ENCODE measurements at places on chromosomes 1 and 21.

GRCh38 chr1:154176337-154176736 lies 15.6 kb downstream of the TPM3 start:
- DNase-seq: no peak

DNA sequence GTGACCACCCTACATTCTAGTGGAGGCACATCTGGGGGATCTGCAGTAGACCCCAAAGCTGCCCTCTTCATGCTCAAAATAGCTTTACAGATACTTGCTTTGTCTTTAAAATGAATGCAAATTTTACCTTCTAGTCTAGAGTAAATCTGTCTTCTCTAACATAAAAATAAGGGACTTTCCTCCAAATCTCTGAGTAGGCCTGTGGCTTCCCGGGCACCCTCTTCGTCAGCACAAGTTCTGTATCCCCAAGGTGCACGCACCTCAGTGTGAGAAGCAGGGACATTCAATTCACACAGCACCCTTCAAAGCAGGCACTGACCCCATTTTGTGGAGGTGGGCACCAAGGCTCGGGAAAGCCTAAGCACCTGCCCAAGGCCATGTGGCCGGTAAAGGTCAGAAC lies 19.0 kb downstream of the MEF2D start:
- DNase-seq: no peak

DNA sequence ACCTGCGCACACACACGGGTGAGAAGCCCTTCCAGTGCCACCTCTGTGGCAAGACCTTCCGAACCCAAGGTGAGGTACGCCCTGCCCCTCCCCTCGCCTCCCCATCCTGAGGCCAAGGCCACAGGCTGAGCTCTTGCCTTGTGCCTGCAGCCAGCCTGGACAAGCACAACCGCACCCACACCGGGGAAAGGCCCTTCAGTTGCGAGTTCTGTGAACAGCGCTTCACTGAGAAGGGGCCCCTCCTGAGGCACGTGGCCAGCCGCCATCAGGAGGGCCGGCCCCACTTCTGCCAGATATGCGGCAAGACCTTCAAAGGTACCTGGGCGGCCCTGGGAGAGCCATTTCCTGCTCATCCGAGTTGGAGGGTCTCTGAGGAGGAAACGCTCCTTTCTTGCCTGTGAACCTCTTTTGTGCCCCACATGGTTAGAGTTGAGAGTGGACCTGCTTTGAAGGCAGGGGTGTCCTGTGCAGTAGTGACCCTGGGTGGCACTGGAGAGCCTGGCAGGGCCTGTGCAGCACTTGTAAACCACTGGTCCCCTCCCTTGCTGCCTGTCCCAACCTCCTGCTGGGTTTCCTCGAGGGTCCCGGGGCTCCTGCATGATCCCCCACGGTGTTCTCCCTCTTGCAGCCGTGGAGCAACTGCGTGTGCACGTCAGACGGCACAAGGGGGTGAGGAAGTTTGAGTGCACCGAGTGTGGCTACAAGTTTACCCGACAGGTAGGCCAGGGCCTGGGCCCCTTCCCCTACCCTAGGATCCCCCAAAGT lies 8.5 kb downstream of the ZBTB48 start:
- DNase-seq: no peak

DNA sequence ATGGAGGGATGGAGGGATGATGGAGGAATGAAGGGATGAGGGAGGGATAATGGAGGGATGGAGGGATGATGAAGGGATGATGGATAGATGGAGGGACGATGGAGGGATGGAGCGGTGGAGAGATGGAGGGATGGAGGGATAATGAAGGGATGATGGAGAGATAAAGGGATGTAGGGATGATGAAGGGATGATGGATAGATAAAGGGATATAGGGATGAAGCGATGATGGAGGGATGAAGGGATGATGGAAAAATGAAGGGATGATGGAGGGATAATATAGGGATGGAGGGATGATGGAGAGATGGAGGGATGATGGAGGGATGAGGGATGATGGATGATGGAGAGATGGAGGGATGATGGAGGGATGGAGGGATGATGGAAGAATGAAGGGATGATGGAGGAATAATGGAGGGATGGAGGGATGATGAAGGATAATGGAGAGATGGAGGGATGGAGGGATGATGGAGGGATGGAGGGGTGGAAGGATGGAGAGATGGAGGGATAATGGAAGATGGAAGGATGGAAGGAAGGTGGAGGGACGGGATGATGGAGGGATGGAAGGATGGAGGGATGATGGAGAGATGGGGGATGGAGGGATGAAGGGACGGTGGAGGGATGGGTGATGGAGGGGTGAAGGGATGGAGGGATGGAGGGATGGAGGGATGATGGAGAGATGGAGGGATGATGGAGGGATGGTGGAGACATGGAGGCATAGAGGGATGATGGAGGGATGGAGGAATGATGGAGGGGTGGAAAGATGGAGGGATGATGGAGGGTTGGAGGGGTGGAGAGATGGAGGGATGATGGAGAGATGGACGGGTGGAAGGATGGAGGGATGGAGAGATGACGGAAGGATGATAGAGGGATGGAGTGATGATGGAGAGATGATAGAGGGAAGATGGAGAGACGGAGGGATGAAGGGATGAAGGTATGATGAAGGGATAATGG lies 62.0 kb downstream of the KCNAB2 start:
- no peak for DNase-seq

DNA sequence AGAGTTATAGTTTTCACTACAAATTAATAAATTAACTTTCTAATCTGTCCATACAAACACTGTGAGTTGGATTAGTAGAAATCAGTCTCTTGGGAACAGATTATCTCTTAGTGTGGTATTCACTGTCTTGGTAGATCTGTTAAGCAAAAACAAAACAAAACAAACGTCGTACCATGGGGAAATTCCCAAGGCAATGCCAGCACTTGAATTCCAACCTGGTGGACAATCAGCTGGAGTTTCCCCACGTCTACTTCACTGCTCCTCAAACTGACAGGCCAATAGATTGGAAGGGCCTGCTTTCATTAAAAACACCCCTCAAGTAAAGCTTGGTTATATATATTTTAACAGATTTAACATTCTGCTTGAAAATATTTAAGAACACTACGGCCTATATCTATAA lies 31.9 kb downstream of the GDAP2 start:
- DNase-seq: no peak

- DNase-seq: no peak
Observed at GRCh38 chr21:45455674-45456583, 51.0 kb downstream of the COL18A1 start.

GRCh38 chr1:234730770-234731568 lies 121.0 kb upstream of the IRF2BP2 start:
- DNase-seq: no peak

DNA sequence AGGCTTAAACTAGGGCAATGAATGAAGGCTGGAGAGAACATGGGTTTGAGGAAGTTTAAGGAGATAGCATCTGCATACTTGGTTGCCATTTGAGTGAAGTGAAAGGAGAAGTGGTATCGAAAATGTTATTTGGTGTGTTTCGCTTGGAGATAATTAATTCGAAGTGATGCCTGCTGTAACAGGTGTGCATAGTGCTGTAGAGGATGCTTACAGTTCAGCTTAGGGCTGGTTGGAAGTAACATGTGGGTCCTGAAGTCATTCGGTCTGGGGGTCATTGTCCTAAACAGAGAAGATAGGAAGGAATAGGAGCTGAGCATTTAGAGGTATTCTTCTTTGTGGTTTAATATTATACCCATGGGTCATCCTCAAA lies 301 bp upstream of the NUDT17 start:
- DNase-seq: no peak

- peak; percentile 27 for DNase-seq
Observed at GRCh38 chr1:94463765-94464330, 45.7 kb downstream of the ABCD3 start.

DNA sequence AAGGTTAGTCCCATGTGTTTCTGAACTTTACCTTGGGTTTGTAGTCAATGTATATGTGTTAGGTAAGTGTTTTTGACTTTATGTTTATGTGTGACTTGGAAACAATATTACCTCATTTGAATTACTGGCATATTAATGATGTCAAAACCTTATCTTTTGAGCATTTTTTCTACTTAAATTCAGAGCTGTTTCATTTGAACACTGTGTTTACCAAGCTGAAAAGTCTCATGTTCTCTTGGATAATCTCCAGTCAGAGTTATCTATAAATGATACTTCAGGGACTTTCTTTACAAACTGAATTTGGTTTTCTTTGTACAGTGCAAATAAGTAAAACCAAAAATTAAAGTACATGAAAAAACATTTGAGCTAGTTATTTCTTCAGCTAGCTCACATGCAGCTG lies 30.0 kb downstream of the ADAMTS1 start:
- DNase-seq: no peak

DNA sequence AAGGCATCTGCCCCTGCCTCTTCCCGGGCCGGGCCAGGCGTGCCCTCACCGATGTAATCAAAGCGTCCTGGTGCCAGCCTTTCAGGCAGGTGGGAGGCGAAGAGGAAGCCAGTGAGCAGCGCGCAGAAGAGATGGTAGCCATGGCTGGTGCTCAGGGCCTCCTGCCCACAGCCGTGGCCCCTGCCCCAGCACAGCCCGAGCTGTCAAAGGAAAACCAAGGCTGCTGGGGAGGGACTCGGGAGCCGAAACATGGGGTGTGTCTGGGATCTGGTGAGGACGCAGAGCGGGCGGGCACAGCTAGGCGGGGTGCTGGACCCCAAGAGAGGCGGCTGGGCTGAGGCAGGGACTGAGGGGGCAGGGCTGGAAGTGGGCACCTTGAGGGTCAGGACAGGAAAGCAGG lies 2.7 kb downstream of the BGLAP start:
- DNase-seq: no peak

- DNase-seq: no peak
Observed at GRCh38 chr1:44314452-44314851, 40.6 kb downstream of the ERI3 start.

GRCh38 chr1:11746092-11746491 lies 10.2 kb downstream of the AGTRAP start:
- DNase-seq: no peak

DNA sequence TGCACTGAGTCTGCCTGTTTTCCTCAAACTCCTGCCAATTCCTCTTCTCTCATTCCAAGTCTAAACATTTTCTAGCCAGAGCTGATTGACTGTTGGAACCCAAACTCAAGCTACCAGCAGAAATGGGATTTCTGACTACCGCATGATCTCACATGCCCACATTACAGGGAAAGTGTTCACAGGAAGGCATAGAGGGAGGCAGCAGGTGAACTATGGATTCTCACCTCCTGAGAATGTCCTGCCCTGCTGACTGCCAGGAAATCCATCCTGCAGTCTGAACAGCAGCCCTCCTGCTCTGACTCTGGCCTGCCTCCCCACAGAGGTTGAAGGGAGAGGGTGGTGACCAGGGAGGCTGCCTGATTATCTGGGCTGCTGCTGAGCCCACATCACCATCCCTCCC lies 22.5 kb downstream of the IQGAP3 start:
- DNase-seq: no peak

GRCh38 chr1:222911866-222912265 lies 97.0 kb downstream of the DISP1 start:
- DNase-seq: no peak

GRCh38 chr21:34640858-34641257 lies 25.9 kb upstream of the RCAN1 start:
- no peak for DNase-seq

- DNase-seq: no peak
Observed at GRCh38 chr1:57910305-57910704, 486.4 kb upstream of the DAB1 start.

DNA sequence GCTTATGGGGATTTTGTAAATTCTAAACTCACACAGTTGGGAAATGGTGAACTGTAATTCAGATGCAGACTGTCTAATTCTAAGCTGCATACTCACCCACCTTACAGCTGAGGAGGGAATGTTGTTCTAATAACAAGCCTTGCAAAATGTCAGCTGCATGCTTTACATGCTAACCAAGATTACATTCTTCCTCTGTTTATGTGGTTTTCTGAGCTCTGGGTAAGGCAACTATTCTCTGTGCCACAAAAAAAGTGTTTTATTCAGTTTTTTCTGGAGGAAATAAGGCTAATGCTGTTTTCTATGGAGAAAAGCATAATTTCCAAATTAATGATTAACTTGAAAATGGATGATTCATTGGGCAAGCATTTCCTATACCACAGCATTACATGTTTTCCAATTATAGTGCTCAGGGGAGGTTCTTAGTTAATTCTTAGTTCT lies 64.9 kb downstream of the RGS13 start:
- DNase-seq: no peak

DNA sequence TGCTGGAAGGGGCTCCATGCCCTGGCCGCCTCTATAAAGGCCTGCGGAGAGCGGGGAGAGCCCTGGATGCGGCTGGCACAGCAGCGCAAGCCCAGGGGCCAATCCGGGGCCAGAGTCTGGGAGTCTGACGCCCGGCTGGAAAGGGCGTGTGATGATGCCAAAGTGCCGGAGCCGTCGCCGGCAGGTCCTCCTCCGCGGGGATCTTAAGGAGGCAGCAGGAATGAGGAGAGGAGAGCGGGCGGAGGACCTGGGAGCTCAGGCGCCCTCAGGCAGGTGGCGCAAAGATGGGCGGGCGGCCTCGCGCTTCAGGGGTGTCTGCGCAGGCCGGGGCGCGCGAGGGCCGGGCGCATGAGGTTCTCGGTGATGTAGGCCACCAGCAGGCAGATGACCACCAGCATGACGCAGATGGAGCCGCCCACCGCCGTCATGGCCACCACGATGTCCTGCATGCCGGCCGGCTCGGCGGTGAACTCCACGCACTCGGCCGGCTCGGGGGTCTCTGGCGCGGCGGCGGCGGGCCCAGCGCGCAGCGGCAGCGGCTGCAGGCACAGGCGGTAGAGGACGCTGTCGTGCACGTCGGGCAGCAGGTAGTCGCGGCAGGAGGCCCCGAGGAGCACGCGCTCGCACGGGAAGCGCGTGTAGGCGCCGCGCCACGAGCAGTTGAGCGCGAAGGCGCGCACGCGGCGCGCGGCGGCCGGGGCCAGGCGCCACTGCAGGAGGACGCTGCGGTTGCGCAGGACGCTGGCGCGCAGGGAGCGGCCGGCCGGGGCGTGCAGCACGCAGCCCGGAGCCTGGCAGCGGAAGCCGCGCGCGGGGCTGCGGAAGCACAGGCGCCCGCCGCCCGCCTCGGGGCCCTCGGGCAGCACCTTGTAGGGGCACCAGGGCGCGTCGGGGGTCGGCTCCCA lies 653 bp downstream of the FNDC10 start:
- DNase-seq: peak; percentile 13

- peak; percentile 73 for DNase-seq
Observed at GRCh38 chr1:232306269-232306961, 323.5 kb downstream of the SIPA1L2 start.

- DNase-seq: no peak
Observed at GRCh38 chr1:54888080-54888733, 1.2 kb upstream of the DHCR24 start.

DNA sequence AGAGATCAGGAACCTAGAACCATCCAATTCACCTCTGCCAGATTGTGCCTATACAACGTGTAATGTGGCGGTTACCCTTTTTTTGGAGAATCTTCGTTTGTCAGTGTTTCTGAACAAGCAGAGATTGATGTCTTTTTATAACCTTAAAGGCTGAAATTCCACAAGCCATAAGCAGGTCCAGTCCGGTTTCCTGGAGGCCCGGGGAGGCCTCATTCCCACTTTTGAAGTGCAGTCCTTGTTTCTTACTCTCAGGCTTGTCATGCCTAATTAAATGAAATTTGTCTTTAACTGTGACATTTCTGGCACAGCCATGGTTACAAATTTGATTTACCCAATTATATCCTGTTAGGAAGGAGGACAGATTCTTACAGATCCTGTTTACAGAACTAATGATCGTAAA lies 27.8 kb downstream of the ZNF362 start:
- DNase-seq: no peak

GRCh38 chr1:206742719-206743383 lies 27.7 kb upstream of the IL19 start:
- no peak for DNase-seq

- no peak for DNase-seq
Observed at GRCh38 chr1:87202451-87202850, 126.2 kb upstream of the LMO4 start.

- DNase-seq: no peak
Observed at GRCh38 chr1:11307852-11308251, 34.9 kb downstream of the UBIAD1 start.

- DNase-seq: no peak
Observed at GRCh38 chr1:19769211-19769932, 30.3 kb downstream of the TMCO4 start.
